ENCODE measurements at places on chromosomes 12 and 14.

GRCh38 chr12:124194264-124194892 lies 100.5 kb upstream of the RFLNA start:
- no peak for DNase-seq

DNA sequence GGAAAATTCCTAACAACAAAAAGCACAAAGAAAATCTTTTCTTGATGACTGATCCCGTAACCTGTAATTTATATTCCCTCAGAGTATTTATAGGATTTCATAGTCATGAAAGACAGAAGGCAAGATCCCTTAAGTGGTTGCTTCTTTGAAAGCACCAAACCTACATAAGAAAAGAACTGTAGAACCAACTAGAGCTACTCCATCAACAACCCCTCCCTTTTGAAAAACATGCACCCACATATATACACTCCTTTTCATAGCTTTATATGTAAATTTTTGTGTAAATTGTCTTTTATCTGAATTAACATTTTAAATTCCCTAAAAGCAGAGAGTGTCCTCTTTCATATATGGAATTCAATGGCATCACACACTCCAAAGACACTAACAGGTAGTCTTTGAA lies 215.3 kb downstream of the CEP128 start:
- DNase-seq: no peak

GRCh38 chr14:91780452-91780851 lies 48.6 kb upstream of the CATSPERB start:
- DNase-seq: no peak

GRCh38 chr14:71089971-71090370 lies 182.7 kb downstream of the PCNX1 start:
- DNase-seq: no peak

DNA sequence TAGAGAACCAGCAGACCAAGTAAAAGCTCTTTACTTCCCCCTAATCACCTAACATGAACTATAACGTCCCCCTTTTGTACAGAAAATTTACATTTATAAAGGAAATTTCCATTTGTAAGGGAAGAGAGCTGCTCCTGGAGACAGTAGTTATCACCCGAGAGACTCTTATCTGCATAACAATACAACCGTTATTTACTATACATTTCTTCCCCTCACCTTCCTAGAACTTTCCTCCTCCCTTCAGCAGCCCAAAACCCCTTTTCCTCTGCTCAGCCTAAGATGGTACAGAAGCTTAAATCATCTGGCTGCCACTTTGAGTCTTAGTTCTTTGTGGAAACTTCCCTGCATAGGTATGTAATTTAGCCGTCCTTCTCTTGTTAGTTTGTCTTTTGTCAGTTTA lies 40.4 kb upstream of the ETV6 start:
- DNase-seq: no peak

DNA sequence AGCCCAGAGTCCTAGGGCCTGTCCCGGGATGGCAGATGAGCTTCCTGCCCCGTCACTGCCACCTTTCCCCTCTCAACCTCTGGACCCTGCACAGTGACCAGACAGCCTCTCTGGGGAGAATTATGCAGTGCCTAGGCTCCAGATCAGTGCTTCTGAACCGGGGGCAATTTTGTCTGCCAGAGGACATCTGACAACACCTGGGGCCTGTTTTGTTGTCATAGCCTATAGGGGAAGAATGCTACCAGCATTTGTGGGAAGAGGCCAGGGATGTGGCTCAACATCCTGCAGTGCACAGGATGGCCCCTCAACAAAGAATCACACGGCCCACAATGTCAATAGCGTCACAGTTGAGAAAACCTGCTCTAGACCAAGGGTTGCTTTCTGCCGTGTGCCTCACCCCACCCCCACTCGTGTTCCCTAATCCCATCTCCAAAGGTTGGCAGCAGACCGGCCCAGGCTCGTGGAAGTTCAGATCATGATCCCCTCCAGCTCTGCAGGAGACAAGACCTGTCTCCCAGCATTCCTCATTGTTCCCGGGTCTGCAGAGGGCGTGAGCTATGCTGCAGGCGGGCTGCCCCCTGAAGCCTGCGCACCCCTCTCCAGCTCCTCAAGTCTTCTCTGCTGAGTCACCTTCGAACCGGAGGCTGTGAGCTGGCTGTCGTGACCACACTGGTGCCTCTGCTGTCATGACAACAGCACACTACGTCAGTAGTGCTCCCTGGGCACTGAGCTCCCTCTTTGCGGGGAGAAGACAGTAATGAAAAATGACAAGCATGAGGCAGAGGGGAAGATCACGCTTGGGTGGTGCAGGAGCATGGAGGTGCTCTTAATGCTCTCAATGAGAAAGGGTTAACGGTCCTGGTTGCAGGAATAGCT lies 2.0 kb upstream of the GAPDH start:
- DNase-seq: peak; percentile 71

DNA sequence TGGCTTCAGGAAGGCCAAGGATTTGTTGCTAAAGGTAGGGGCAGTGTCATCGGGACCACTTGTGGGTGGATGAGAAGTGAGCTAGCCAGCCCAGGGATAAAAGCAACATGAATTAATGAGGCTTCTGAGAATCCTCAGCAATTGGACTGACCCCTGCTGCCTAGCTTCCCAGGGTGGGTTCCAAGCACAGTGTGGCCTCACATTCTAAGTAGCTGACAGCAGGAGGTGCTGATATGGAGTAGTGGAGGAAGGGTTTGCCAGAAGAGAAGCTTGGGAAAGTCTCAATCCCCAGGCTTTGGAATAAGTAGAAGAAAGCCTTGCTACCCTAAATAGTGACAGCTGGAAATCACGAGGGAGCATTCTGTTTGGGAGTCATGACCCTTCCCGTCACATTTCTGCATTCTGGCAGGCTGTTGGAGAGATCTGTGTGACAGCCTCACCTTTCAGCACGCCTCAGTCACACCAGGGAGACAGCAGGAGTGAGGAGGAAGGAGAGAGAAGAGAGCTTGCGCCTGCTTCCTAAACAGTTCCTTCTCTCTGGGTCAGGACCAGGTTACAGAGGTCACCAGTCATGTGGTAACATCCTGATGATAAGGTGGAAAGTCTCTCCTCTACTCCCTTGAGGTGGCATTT lies 31.2 kb downstream of the DACT1 start:
- DNase-seq: peak; percentile 48

GRCh38 chr12:31236998-31237637 lies 88.8 kb downstream of the SINHCAF start:
- no peak for DNase-seq

DNA sequence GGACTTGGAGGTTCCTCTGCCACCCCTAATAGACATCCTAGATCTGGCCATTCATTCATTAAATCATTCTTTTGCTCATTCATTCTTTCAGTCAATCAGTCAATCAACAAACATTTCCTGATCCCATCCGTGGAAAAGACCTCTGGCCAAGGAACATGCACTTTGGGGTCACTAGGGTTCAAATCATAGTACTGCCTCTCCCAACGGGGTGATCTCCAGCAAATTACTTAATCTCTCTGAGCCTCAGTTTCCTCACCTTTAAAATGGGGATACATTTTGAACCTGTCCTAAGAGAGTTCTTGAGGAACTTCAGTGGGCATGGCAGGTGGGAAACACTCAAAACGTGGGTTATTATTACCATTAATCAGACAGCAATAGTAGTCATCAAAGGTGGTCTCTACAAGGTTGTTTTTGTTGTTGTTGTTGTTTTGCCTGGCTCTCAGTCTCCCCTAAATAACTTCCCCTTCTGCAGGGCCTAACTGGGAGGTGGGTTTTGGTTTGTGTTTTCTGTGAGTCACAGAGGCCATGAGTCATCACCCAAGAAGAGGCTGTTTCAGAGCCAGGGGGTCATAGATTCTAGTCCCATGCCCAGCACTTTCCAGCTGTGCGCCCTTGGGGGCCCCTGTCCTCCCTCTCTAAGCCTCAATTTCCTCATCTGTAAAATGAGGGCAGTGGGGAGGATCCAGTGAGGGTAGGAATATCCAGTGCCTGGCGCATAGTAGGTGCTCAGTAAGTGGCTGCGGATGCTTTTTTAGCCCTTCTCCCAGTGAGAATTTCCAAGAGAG lies 16.9 kb upstream of the FAM222A start:
- DNase-seq: no peak

DNA sequence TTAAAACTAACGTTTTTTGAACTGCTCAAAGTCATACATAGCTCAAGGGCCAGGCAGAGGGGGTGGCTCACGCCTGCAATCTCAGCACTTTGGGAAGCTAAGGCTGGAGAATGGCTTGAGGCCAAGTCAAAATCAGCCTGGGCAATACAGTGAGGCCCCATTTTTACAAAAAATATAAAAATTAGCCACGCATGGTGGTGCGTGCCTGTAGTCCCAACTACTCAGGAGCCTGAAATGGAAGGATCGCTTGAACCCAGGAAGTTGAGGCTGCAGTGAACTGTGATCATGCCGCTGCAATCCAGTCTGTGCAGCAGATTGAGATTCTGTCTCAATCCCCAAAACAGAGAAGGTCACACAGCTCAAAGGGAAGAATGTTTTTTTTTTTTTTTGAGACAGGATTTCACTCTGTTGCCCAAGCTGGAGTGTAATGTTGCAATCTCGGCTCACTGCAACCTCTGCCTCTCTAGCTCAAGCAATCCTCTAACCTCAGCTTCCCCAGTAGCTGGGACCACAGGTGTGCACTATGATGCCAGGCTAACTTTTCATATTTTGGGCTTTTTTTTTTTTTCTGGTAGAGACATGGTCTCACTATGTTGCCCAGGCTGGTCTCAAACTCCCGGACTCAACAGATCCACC lies 2.9 kb downstream of the RBM23 start:
- DNase-seq: no peak

- no peak for DNase-seq
These were observed 9.4 kb upstream of the VTI1B start for GRCh38 chr14:67683842-67684241.

DNA sequence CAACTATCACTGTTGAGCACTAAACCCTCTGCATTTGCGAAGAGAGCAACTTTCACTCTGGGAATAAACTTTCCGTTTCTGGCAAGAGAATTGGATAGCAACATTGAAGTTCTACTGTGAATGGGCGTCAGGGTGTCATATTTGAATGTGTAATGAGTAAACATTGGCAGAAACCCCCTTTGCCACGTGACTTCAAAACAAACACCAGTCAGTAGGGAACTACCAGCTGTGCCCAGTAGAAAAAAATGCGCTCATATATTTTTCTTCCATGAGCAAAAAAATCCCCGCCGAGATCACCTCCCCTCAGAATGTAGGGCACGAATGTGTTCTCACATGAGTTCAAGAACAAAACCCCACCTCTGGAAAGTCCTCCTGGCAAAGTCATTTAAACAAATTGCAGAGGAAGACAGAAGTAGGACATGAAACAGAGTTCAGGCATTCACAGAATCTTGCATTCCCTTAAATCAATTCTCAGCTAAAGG lies 80.6 kb downstream of the BTG1 start:
- DNase-seq: peak; percentile 83

DNA sequence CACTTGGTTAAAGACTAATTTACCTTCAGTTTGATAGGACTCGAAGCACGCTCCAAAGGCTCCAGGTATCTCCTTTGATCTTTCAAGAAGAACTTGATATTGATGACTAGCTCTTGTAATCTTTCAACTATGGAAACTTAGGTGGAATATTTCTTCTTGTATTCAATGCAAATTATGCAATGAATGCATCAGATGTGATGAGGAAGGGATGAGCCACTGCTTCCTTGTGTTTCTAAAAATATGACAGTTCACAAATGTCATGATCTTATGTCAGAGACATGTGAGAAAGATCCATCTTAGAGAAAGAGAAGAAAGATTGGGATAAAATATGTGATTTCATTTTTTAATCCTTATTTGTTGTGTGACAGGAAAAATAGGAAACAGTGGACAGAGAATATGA lies 9.9 kb downstream of the RNASE9 start:
- no peak for DNase-seq

- peak; percentile 90 for DNase-seq
These were observed 180.5 kb upstream of the SFSWAP start for GRCh38 chr12:131530422-131530821.

DNA sequence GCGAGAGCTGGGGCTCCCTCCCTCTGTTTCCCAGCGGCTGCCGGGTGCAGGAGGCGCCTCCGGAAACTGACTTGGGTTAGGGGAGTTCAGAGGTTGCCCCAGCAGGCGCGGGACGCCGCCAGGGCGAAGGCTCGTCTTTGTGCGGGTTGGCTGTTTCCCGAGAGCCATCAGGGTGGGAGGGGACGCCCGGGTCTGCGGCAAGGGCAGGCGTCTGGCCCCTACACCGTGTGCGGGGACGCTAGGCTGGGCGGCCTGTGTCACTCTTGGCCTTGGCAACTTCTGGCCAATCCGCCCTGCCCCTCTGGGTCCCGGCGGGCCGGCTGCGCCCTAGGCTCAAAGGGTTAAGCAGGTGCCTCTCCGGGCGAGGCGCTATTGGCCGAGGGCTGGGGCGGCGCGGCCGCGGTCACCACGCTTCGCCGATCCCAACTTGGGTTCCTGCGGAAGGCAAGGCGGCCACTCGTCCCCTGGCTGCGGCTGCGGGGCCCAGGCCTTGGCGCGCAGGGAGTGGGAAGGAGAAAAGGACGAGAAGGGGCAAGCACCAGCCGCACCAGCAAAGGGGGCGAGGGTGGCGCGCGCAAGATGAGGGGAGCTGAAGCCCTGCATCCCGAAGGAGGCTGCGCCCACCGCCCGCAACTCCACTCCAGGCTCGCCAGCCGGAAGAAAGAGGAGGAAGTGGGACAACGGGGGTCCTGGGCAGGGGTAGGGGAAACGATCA lies 5.6 kb upstream of the NPAS3 start:
- no peak for DNase-seq

- DNase-seq: no peak
These were observed 245.7 kb downstream of the FUT8 start for GRCh38 chr14:65658202-65658601.

DNA sequence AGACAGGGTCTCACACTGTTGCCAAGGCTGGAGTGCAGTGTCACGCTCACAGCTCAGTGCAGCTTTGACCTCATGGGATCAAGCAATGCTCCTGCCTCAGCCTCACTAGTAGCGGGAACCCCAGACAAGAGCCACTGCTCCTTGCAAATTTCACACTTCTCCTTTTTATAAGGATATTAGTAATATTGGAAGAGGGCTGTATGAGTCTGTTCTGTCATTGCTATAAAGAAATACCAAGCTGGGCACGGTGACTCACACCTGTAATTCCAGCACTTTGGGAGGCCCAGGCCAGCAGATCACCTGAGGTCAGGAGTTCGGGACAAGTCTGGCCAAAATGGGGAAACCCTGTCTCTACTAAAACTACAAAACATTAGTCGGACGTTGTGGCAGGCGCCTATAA lies 12.9 kb upstream of the ORAI1 start:
- no peak for DNase-seq

- no peak for DNase-seq
These were observed 25.6 kb downstream of the FKBP11 start for GRCh38 chr12:48899651-48900050.

GRCh38 chr12:94566345-94566744 lies 84.0 kb downstream of the TMCC3 start:
- no peak for DNase-seq

DNA sequence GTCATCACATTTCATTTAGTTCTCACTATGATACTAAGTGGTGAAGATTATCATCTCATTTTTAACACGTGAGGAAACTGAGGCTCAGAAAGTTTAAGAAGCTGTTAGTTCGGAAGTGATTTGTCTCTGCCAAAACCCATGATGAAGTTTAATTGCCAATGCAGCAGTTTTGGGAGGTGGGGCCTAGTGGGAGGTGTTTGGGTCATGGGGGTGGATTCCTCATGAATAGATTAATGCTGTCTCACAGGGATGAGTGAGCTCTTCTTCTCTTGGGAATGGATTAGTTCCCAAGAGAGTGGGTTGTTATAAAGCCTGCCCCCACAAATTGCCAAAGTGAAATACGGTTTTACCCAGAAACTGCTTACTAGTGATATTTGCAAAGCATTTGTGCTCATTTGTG lies 91.5 kb upstream of the IGF1 start:
- DNase-seq: no peak

Data from NCI-H2171 (cell line).